ENCODE measurements at places on chromosomes 13 and 19. TPM values are rescaled to one million over a fixed set of nuclear protein-coding genes. Genes with fewer than 3 reads are reported as not detected.

GRCh38 chr19:35120492-35120891 is 4.9 kb downstream of the FXYD3 start:
- no peak overlapping the region for H3K27ac ChIP-seq
- H3K4me3 ChIP-seq: no peak overlapping the region

- no peaks in the 10 kb centered on the region for H3K4me1 ChIP-seq
- H3K27me3 ChIP-seq: no peaks in the 10 kb centered on the region
- H3K4me3 ChIP-seq: no peak overlapping the region
- H3K36me3 ChIP-seq: no peaks in the 10 kb centered on the region
- no peak overlapping the region for H3K27ac ChIP-seq
Measured at GRCh38 chr13:76711550-76712182, 174.5 kb downstream of the KCTD12 start.

DNA sequence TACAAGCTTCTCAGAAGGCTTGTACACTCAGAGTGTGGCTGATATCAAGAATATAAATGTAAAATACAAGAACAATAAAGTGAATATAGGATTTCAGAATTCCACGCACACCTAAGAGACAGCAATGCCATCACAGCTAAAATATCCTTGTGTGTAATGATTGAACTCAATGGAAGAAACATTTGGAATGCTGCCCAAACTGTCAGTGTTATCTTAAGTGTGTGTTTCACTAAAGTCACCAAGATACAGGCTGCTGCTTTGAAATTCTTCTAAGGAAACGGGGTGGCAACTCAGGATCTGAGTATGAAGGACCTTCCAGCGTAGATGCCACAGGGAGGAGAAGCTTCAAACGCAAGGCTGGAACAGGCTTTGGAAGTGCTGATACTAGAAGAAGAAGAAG is 86.8 kb downstream of the SGCG start:
- no peak overlapping the region for H3K4me3 ChIP-seq
- DNase-seq: no peak
- no peaks in the 10 kb centered on the region for H3K36me3 ChIP-seq
- no peaks in the 10 kb centered on the region for H3K4me1 ChIP-seq
- H3K27ac ChIP-seq: no peak overlapping the region
- no peaks in the 10 kb centered on the region for H3K27me3 ChIP-seq

DNA sequence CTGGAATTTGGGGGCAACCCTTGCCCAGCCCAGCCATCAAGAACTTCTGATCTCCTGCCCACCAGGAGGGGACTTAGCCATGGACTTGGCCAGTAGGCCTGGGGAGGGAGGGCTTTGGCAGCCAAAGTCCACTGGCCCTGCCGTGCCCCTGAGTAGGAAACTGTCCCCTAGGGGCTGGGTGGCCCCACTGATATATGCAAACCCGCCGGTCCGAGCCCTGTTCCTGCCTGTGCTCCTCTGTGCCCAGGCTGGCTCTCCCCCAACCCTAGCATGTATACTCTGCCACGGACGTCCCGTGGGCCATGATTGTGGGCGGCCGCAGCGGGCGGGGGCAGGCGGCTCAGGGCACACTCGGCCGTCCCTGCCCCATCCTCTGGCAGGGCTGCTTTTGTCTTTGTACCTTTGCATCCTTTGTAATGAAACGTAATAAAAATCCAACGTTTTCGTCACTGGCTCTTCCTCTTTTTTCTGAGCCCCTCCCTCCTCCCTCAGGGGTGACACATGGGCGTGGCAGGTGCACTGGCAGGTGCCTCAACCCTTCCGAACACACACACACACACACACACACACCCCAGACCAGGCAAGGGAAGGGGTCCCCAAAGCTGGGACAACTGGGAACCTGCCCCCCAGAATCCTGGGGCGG is 9.1 kb downstream of the COMP start:
- peaks cover 67% of the 10 kb centered on the region for H3K27me3 ChIP-seq
- no peaks in the 10 kb centered on the region for H3K4me1 ChIP-seq
- H3K27ac ChIP-seq: no peak overlapping the region
- H3K36me3 ChIP-seq: no peaks in the 10 kb centered on the region

- DNase-seq: no peak
- H3K27ac ChIP-seq: no peak overlapping the region
- no peaks in the 10 kb centered on the region for H3K27me3 ChIP-seq
- no peaks in the 10 kb centered on the region for H3K4me1 ChIP-seq
- no peak overlapping the region for H3K4me3 ChIP-seq
Measured at GRCh38 chr13:22839603-22840530, 340.9 kb upstream of the SGCG start.

DNA sequence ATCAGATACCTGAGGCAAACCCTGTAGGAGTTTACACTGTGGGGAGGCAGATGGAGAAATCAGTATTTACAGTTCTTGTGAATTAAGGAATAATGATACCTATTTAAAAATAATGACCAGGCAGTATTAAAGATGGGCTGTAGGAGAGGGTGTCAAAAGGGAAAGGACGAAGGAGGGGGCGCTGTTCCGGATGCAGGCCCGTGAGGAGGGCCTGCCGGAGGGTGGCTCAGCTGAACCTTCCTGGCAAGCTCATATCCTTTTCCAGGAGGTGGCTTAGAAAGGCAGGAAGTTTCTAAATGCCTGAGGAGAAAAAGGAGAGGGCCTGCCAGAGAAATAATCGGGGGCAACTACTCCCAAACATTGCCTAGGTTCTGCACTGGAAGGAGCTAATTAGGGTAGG is 46.6 kb downstream of the MBNL2 start:
- H3K36me3 ChIP-seq: no peaks in the 10 kb centered on the region
- H3K4me1 ChIP-seq: peaks cover 9% of the 10 kb centered on the region
- no peak overlapping the region for H3K27ac ChIP-seq
- H3K4me3 ChIP-seq: no peak overlapping the region
- peak; percentile 58 for DNase-seq
- H3K27me3 ChIP-seq: no peaks in the 10 kb centered on the region

- H3K36me3 ChIP-seq: peaks cover 41% of the 10 kb centered on the region
- H3K27ac ChIP-seq: no peak overlapping the region
- H3K27me3 ChIP-seq: no peaks in the 10 kb centered on the region
- no peaks in the 10 kb centered on the region for H3K4me1 ChIP-seq
- peak; percentile 47 for DNase-seq
Measured at GRCh38 chr19:23118400-23118799, 1.6 kb downstream of the ZNF730 start.

ZNF492 gene
- not detected for total RNA-seq

CYP2S1 gene
- 159 TPM for total RNA-seq

HSH2D gene
- total RNA-seq: 2.3 TPM

TMEM150B gene
- total RNA-seq: not detected

KIR2DL4 gene
- total RNA-seq: not detected
